ENCODE measurements at places on chromosomes 16 and 17. TPM values are rescaled to one million over a fixed set of nuclear protein-coding genes. Genes with fewer than 3 reads are reported as not detected.

The TBX6 gene
- polyA plus RNA-seq: 1.9 TPM

- DNase-seq: no peak
Observed at GRCh38 chr17:73588891-73589290, 55.4 kb downstream of the SDK2 start.

GRCh38 chr16:85078226-85078625 is 34.0 kb downstream of the CIBAR2 start:
- no peak for DNase-seq

The TP53TG3D gene
- 0.34 TPM for polyA plus RNA-seq

DNA sequence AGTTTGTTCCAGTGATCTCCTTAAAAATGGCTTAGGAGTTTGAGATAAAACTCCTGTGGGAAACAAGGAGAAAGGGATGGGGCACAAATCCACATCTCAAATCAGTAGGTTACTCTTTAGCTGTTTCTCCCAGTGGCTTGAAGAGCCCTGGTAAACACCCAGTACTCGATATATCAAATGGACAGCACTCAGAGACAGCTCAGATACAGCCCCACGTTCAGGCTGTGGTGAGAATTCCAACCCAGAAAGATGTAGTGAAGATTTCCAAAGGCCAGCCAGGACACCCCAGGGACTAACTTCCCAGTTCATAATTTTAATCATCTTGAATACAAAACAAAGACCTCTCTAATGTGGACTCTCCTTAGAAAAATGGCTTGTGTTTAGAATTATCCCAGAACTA is 6.4 kb upstream of the VEZF1 start:
- DNase-seq: no peak

DNA sequence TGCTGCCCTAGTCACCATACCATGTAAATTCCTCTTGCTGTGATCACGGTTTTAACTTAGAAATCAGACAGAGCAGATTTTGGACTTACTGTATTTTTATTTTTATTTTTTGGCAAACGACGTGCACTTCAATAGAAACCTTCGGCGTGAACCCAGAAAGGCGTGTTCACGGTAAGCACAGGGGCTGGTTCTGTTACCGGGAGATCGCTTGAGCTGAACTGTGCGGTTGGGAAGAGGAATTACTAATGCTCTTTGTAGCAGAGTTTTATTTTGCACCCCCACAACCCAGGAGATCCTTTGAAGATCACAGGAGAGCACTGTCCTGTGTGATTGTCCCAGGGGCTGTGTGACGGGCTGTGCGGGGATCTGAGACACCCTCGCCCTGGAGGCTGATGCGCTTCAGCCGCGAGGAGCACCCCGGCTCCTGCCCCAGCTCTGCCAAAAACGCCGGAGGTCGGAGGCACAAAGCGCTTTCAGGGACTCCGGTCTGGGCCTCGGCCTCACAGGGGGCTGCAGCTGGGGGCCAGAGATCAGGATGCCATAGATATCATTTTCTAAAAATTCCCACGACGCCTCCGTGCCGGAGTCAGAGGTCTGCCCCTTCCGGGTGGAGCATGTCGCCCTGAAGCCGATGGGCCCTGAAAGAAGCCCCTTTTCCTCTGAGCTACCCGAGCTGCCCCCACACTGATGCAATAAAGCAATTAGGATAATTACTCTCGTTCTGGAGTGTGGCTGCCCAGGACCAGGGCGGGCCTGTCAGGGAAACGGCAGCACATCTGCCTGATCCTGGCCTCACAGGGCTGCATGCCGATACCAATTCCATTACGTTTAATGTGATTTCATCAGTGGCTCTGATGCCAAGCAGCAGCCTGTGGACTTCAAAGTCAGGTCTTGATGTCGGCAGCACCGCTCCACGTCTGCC is 71.8 kb downstream of the LMF1 start:
- no peak for DNase-seq
